ENCODE measurements at places on chromosomes 1 and 21.

GRCh38 chr1:94239796-94240195, 2.4 kb upstream of the ARHGAP29 start:
- no peak for DNase-seq

DNA sequence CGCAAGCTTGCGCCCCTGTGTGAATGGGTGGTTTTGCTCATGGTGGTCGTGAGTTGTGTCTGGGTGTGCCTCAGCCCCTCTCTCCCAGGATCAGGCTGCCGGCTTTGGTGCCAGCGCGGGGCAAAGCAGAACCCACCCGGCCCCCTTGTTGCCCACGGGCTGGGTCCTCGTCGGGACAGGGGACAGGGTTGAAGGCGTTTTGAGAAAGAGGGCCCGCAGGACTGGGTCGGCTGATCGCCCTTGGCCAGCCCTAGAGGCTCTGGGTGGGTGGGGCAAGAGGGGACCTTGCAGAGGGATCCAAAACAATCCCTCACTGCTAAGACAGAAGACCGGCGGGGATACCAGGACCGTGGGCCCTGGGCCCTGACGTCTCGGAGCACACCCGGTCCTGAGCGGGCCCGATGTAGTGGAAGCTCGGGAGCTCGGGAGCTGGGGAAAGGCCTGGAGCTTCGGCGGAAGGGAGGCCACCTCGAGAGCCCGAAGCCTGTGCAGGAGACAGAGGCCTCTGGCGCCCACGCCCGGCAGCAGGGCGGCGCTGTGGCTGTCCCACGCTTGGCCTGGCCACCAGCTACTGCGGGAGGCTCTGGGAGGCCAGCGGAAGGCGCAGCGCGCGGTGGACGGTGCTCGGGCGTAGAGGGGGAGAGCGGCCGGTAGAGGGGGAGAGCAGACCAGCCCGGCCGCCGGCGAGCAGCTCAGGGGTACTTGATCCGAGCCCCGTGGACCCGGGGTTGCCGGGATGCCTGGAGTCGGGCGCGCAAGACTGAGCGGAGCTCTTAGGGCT, 2.8 kb upstream of the ZNF678 start:
- DNase-seq = no peak

DNA sequence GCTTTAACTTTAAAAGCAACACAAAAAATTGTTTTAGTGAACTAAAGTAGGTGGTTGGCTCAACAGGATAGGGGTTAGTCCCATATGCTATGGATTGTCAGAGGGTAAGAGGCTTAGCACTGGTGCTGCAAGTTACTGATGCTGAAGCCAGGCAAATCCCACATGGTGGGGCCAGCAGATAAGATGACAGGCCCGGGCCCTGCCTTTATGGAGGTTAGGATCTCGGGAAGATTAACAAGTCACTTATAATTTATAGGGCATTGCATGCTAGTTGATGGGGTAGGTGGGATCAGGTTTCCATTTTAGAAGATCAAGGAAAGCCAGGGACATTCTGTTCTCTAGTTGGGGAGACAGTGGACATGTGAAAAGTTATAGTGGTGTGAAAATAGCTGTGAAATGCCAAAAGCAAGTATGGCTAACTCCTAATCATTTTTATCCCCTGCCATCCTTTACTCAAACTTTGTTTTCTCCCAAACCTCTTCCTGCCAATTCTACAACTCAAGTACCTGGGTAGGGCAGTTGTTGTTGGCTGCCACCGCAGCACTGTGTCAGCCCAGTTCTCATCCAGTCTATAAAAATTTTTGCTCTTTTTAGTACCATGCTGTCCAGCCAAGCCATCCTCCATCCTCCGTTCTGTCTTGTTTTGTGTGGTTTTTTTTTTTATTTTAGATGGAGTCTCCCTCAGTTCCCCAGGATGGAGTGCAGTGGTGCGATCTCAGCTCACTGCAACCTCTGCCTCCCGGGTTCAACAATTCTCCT, 10.3 kb downstream of the CHAF1B start:
- DNase-seq = no peak

GRCh38 chr21:28111151-28111619, 881.5 kb downstream of the LTN1 start:
- DNase-seq = peak; percentile 88

- no peak for DNase-seq
Measured at GRCh38 chr1:214321705-214322453, 40.9 kb downstream of the SMYD2 start.

GRCh38 chr1:114216431-114217173, 62.9 kb upstream of the SYT6 start:
- no peak for DNase-seq

DNA sequence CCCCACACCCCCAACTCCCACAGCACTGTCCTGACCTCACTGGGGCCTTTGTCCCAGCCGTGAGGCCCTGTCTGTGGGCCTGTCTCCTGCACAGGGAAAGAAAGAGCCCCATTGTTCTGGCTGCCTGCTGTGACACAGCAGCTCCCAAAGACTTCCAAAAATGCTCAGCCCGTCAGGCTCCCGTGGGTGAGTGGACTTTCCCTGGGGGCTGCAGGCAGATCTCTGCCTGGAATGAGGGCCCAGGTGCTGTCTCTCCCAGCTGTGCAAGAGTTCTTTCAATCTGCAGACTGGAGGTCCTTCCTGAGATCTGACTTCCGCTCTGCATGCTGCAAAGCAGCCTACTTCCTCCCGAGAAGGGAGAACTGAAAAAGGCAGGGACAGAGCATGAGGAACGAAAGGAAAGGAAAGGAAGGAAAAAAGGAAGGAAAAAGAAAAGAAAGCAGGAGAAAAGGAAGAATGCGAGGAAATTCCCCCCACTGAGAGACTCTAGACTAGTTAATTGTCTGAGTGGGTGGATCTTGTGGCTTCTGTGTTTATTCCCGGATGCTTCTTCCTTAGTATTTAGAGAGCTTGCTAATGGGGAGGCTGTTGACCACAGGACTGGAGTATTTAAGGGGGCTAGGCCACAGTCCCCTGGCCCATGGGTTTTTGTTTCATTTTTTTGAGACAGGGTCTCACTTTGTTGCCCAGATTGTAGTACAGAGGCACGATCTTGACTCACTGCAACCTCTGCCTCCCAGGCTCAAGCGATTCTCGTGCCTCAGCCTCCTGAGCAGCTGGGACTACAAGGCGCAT, 15.0 kb downstream of the NES start:
- no peak for DNase-seq

GRCh38 chr1:92901699-92902405, 59.4 kb downstream of the DIPK1A start:
- DNase-seq = no peak

DNA sequence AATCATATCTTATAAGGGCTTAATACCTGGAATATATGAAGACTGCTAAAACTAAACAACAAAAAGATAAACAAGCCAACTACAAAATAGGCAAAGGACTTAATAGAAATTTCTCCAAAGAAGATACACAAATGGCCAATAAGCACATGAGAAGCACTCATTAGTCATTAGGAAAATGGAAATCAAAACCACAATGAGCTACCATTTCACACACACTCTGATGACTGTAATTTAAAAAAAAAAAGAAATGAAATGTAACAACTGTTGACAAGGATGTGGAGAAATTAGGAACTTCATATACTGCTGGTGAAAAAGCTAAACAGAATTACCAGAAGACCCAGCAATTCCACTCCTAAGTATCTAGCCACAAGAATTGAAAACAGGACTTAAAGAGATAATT, 374.2 kb upstream of the ZP4 start:
- DNase-seq = no peak

DNA sequence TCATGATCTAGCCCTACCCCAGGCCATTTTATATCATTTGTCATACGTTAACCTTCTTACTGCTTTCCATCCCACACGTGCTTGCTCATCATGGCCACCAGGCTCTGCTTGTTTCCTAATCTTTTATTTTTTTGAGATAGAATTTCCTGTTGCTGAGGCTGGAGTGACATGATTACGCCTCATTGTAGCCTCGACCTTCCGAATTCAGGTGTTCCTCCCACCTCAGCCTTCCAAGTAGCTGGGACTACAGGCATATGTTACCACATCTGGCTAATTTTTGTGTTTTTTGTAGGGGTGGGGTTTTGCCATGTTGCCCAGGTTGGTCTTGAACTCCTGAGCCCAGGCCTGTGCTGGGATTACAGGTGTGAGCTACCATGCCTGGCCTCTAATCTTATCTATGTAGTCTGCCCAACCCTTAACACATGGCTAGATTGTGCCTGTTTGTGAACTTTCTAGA, 3.3 kb downstream of the UAP1 start:
- no peak for DNase-seq

DNA sequence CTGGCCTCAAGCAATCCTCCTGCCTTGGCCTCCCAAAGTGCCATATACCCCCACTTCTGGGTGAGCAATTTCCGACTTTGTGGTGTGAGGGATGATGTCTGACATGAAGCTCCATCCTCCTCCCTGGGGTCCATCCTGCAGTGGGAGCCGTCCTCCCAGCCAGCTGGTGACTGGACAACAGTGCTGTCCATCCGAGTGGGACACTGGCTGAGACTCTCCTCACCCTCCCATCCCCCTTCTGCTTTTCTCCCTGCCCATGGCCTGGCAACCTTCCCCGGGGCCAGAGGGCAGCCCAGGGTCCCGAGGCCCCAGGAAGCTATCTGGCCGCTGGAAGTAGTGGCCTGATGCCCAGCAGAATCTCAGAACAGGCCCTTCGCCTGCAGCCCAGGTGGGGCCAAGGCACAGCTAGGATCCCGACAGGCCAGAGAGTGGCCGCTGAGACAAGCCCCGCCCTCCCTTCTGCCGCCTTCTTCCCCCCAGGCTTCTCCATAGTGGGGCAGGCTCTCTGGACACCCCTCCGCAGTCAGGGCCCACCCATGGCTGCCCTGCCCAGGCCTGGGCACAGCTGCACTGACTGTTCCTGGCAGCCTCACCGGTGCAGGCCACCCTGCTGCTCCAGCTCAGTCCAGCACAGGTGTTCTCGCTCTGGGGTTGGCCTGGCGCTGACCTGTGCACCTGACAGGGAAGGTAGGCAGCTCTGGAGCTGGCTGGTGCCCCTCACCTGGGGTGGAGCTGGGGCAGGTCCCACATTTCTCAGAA, 8.4 kb upstream of the FAAP20 start:
- DNase-seq = no peak

GRCh38 chr1:67532452-67533216, 102.4 kb upstream of the SERBP1 start:
- DNase-seq = peak; percentile 39

DNA sequence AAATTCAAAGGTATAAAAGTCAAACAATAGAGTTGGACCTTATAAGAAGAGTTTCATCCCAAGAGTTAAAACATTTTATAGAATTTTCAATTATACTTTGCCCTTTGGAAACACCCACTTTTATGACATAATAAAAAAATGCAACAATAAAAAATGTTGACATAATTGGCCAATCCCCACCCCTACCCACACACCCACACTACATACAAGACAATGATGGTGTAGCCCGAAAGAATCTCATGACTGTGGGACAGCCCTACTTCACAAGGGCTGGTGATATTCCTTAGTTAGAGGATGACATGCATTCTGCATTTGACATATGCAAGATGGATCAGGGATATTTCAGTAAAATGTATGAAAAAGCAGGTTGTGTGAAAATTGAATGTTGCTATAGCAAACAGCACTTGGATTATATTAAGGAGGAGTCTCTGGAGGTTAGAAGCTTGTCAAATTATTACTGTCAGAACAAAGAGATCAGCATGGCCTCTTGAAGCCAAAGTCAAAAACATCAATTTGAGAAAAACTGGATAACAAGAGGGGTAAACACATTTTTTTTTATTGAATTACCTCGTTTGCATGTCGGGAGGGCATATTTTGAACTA, 133.0 kb upstream of the SAMSN1 start:
- DNase-seq = no peak

- DNase-seq = no peak
Measured at GRCh38 chr21:15343066-15343465, 278.3 kb upstream of the NRIP1 start.

DNA sequence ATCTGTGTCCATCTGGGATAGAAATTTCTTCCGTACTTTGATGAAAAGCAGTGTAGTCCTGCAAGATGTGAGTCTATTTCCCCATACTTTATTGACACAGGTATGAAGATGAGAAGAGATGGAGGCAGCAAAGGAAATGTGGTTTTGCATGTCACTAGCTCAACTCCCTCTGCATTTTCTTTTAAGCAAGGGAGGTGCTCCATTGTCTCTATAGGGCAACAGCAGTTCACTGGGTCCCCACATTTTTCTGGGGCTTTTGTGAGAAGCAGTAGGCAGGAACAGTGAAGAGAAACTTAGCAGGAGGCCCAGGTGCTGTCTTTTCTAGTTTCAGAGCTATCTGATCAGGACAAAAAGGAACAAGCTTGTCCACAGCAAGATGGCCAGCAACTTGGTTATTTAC, 37.1 kb downstream of the C21orf91 start:
- DNase-seq = no peak

- DNase-seq = no peak
Measured at GRCh38 chr1:114274621-114275317, 121.1 kb upstream of the SYT6 start.

DNA sequence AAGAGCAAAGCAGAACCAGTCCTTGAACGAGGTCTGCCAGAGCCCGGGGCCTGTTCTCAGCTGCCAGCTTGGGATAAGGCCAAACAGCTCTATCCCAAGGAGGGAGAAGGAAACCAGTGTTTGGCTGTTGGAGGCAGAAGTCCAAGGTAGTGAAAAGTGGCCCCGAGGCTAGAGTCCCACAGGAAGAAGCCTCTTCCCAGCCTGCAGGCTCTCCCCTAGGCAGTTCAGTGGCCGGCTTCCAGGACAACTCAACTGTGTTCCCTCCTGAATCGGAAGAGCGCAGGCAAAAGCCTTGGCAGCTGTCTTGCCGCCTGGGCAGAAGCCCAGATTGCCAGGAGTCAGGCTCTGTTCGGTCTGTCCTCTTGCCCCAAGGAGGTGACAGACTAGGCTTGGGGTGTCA, 19.3 kb downstream of the QSOX1 start:
- DNase-seq = peak; percentile 62

DNA sequence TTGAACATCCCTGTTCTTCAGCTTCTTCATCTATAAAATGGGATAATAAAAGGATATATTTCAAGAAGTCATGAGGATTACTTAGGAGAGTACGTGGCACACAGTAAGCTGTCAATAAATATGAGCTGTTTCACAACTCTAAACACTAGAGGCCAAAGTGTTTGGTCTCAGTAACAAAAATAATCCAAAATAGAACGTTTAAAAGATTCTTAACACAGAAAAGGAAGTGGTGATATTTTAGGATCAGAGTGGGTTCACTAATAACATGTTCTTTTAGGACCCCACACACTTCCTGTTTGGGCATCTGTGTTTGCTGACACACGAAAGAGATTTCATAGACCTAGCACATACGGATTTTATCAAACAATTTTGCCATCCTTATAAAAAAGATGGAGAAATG, 32.9 kb downstream of the TNFSF18 start:
- DNase-seq = no peak

DNA sequence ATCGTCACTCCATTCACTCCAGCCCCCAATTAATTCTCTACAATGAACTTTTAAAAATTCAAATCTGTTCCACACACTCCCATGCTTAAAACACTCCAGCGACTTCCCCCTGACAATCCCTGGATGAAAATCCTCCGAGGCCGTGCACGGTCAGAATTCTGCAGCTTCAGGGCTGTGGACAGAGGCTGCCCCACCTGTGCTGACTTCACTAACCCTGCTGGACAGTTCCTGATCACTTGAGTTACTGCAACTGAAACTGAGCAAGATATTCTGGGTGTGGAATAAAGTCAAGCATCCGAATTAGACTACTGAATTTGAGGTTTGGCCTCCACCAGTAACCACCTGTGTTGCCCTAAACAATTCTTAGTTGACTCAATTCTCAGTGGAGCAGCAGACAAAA, 1.0 kb upstream of the JAK1 start:
- DNase-seq = no peak
